ENCODE measurements at places on chromosomes 5 and 9.
A peak's percentile ranks its signal among the peaks of the same experiment; 100 is the strongest.

GRCh38 chr9:96071076-96071814, 195.8 kb downstream of the ERCC6L2 start:
- DNase-seq = no peak

DNA sequence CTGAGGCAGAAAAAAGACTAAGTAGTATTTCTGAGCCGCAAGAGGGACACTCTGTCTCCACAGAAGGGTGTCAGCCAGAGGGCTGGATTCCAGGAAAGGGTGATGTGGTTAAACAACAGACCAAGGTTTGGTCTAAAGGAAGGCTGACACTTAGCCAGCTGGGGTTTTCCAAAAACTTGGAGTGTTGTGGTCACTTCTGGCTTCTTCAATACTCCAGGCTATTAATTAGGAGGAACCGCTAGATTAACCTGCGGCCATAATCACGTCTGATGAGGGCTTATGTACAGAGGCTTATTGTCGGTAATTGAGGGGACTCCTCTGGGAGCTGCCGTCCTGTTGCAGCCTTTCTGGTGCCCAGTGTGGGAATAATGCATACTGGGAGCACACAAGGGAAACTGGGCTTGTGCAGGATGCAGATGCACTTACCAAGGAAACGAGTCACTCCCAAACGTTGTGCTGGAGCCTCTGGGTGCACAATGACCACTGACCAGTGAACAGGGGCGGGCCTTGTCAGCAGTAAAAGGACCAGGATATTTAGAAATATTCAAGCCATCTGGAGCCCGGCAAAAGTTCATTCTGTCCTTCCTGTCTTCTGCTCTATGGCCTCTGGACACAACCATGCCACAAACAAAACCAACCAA, 70.2 kb upstream of the TUT7 start:
- DNase-seq = no peak

DNA sequence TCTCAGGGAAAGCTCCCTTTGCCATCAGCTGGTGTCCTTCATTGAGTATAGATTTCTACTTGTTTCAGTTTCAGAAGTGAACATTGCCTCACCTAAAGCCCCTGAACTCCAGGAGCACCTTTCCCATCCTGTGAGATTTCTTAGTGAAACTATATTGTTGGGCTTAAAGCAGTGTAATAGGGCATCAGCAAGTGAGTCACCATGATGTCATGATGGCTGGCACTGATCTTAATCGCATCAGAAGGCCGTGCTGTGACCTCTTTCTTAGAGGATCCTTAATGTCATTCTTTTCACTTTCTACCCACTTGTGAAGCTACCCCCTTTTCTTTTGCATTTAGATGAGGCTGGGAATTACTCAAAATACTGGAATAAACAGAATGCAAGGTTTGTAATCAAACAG, 401.3 kb downstream of the MTRR start:
- no peak for DNase-seq

DNA sequence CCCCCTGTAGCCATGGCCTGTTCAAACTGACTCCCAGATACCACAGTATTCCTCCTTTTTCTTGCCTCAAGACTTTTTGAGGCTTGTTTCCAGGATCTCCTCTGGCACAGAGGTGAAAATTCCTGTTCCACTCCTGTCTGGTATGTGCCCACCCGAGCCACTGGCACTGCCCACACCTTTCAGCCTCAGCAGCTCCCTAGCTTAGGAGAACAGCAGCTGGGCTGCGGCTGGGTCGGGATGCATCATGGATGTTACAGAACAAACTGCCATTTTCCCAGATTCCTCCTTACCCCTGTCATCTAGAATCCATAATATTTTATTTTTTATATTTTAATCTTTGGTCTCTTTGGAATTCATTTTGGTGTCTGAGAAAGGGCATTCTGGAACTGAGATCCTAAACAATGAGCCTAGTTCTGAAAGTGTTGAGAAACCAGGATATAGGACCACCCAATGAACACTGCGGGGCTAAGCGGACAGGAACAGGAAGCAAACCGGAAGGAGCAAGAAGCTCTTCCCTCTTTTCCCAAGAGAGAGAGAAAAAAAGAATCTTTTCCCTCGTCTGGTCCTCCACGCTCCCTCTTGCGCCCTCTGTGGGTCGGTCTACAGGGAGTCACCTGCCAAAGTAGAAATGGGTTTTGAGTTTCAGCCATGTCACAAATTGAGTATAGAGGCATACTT, 12.5 kb downstream of the OR2S2 start:
- peak; percentile 61 for DNase-seq

DNA sequence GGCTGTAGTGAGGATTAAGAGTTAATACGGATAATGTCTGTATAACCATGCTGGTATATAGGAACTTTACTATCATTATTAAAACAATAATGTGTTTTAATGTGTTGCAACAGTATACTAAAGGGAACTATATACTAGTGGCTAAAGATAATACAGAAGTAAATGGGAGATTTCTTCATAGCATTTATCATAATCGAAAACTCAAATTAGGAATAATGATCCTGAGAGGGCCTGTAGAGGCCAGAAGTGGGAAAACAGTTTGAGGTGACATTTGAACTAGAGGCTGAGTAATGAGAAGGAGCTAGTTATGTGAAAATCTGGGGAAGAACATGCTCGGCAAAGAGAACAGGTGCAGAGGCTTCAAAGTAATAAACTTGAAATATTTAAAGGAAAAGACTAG, 2.9 kb downstream of the TCERG1 start:
- no peak for DNase-seq

DNA sequence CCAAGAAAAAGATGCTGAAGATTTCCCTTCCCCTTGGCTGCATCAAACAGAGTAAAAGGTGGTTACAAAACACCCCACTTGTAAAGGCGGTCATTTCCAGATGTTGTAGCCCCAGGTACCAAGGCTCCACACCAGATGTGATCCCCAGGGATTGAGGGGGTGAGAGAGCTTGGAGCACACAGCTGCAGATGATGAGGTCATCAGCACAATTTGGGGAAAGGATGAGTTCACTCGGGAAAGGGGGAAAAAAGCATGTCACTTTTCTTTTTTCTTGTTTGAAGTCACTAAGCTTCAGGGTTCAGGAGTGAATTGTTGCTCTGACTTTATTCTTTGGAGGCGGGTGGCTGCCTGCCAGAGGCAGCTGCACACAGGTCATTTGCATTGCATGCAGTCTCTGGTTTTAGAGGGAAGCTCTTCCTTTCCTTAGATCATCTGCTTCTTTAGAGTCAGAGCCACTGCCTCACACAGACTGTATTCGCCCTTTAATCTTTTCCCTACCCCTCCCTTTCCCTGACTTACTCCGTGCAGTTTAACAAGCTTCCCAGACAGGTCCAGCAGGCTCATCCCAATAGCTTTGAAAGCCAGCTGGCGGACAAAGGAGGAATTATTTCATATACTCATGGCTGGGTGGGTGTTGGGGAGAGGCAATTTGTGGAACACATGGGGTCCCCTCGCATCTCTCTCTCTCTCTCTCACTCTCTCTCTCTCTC, 409.3 kb upstream of the SLC24A2 start:
- no peak for DNase-seq

- DNase-seq = no peak
Measured at GRCh38 chr9:37995961-37996818, 72.8 kb downstream of the SHB start.

GRCh38 chr5:36111238-36111637, 40.4 kb downstream of the LMBRD2 start:
- DNase-seq = no peak

- DNase-seq = no peak
Measured at GRCh38 chr9:91948101-91948596, 1.9 kb downstream of the ROR2 start.

GRCh38 chr9:38176251-38176650, 107.2 kb upstream of the SHB start:
- DNase-seq = no peak

GRCh38 chr5:142280066-142281007, 44.5 kb downstream of the SPRY4 start:
- no peak for DNase-seq

DNA sequence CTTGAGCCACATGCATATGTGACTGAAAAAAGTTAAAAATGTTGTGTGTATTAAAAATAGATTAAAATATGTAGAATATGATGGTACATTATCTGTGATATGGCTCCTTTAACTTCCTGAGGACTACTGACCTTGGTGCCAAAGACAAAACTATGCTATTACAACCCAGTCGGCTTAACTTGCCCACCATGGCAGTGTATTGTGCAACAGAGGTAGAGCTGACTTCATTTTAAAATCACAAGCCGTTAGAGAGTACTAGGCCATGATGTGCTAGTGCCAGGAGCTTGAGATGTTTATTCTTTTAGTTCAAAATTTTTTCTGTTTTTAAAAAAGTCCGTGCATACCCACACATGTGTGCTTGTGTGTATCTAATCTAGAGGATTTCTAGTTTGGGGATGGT, 46.3 kb downstream of the NAA35 start:
- no peak for DNase-seq

DNA sequence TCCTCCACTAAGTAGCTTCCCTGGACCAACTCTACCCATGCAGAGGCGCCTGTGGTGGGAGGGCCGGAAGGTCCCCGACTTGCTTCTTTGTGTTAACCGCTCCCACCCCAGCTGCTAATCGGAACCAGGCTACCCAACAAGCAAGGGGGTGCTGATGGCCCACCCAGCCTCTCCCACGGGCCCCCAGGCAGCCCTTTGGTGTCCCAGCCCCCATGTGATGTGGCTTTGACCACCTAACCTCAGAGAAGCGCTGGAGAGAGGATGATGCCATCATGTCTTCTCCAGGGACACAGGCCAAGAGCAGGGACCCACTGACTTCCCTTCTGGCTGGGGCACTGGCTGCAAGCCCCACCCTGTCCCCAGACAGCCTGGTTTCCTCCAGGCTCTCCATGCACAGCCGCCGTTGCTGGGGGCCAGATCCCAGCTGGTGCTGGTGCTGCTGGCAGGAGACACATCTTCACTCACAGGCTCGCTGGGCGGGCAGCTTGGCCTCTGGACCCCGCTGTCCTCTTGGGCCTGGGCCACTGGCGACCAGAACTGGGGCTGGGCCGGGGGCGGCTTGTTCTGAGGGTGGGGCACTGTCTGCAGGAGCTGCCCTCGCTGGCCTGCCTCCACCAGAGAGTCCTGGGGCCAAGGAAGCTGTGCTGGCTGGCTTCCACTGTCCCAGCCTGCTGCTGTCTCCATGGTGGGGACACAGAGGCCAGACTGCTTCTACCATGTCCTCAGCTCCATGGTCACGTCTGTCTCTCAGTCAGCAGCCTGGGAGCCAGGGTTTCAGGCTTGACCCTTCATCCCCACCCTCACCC, 27.8 kb downstream of the LAMC3 start:
- DNase-seq = no peak

- DNase-seq = no peak
Measured at GRCh38 chr5:55600086-55600485, 65.3 kb upstream of the PLPP1 start.

GRCh38 chr5:74009502-74009901, 383.5 kb downstream of the ARHGEF28 start:
- no peak for DNase-seq

All from effector CD4-positive, alpha-beta T cell (primary cell).